ENCODE measurements at places on chromosomes 6 and 20.

GRCh38 chr6:37485291-37485702 lies 14.4 kb downstream of the CCDC167 start:
- DNase-seq: no peak

DNA sequence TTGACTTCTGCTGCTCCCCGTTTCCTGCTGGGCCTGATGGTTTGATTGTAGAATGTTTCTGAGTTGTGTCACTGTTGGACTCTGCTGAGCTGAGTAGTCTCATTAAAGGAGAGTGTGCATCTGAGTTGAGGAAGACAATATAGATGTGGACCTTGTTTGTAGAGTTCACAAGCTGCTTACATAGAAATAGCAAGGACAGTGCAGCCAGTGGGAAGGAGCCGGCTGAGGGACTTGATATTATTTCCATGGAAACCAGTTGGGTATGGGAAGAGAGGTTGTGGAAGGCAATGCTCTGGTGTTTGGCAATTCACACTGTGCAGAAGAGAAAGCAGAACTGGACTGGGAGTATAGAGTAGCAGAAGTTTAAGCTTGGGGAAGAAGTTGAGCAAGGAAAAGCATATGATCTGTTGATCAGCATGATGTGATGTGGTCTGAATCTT lies 14.8 kb downstream of the IGF2R start:
- no peak for DNase-seq

DNA sequence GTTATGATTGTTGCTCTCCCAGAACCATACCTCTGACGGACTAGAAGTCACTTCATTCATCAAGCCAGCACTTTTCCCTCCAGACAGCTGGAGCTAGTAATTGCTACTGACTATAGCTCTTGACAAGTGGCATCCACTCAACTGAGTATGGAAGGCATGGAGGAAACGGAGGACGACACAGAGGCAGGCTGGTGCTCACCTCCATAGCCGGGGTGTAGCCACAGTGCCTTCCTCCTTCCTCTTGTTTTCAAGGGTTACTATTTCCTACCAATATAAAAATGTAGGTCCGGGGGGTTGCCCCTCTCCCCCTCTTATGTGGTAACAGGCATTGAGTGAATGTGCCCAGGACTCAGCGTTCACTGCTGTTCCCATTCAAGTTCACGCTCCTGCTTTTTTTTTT lies 23.5 kb upstream of the FOXC1 start:
- no peak for DNase-seq

GRCh38 chr6:126356526-126356925 lies 16.6 kb downstream of the CENPW start:
- DNase-seq: no peak

Data from skin of body (tissue), 3 donors.